ENCODE measurements at places on chromosomes 1 and 21.

DNA sequence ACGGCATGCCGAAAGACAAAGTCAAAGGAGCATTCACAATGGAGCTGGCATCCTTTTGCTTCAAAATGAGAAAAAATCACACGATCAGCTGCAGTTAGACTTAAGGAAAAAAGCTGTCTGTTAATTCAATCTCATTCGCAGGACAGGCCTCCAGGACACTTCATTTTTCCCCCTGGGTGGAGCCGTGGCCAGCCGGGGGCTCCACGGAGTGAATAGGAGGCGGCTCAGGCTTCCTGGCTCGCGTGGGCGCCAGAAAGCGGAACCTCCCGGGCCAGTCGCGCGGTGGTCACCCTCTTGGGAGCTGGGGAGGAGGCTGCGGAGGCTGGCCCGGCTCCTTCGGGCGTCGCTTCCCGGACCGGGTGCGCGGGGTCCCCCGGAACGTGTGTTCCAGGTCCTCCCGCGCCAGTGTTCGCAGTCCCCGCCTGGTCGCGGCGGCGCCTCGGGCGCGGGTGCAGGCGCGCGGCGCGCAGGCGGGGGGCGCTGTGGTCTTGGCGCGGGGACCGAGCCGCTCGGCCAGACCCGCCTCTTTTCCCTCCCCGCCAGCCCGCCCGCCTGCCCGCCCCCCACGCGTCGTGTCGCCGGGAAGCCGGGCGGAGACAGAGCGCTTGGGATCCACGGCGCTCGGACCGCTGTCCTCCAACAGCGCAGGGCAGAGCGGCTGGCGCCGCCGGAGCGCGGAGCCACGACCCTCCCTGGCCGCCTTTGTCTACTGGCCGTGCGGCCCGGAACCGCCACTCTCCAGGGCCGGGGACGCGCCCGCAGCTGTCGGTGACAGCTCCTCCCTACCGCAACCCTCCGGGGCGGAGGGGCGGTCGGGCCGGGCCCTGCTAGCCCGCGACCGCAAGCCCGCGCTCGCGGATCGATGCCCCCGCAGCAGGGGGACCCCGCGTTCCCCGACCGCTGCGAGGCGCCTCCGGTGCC lies at the start of gene RHOU:
Gene RHOU, plus strand, starts transcription at position 599 of the 921 bp plus-strand sequence. Its CDS starts 264 bp downstream, at position 863.
- peak; percentile 79 for DNase-seq

DNA sequence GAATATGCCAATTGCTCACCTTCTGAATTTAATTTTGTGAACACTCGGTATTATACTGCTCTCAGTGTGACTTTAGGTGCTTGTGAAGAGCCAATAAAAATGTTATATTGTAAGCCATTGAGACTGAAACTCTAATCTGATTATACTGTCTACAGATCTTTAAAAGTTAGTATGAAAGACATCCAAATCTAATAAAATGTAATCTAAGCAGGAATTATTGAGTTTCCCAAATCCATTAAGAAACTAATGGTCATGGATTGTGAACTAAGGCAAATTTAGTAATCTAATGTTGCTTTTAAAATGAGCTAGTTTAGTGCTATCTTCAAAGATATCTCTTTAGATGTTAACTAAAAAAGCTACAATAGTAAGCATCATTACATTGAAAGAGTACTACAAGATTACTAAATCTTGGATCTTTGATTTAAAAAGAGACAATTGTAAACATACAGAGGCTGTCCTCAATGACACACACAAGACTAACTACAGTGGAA lies 1132.4 kb upstream of the B3GALT2 start:
- DNase-seq = no peak

DNA sequence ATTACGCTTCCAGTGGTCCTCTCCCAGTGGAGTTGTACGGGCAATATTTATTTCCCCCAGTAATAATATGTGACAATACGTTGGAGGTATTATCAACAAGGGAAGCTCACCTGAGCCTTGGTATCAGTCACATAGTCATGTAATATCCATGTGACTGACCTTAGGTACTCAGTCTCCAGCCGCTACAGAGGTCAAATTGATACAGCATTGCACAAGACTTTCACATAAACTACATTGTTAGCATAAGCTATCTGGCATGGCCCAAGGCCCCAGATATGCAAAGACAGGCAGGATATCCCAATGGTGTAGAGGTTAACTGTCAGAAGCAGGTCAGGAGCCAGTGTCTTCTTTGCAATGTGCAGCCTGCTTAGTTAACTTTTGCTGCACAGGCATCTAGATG lies 15.3 kb upstream of the CHIT1 start:
- DNase-seq = no peak

GRCh38 chr1:33322870-33323585 lies 2.1 kb upstream of the A3GALT2 start:
- no peak for DNase-seq

- DNase-seq = peak; percentile 55
These were observed at the start of gene FAAH for GRCh38 chr1:46394108-46394871. TSS of gene FAAH (plus strand) at chr1:46394317. CDS start at chr1:46394349, 32 bp downstream.

DNA sequence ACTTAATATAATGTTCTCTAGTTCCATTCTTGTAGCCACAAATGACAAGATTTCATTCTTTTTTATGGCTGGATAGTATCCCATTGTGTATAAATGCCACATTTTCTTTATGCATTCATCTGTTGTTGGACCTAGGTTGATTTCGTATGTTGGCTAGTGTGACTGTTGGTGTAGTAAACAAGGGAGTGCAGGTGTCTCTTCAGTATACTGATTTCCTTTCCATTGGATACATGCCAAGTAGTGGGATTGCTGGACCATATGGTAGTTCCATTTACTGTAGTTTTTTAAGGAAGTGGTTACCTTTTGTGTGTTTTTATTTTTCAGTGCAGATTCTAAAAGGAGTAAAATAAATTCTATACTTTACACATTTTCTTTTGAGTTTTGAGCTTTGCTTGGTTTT lies 5.7 kb downstream of the PARK7 start:
- no peak for DNase-seq

GRCh38 chr1:22789356-22789994 lies 78.8 kb downstream of the EPHB2 start:
- DNase-seq = no peak

DNA sequence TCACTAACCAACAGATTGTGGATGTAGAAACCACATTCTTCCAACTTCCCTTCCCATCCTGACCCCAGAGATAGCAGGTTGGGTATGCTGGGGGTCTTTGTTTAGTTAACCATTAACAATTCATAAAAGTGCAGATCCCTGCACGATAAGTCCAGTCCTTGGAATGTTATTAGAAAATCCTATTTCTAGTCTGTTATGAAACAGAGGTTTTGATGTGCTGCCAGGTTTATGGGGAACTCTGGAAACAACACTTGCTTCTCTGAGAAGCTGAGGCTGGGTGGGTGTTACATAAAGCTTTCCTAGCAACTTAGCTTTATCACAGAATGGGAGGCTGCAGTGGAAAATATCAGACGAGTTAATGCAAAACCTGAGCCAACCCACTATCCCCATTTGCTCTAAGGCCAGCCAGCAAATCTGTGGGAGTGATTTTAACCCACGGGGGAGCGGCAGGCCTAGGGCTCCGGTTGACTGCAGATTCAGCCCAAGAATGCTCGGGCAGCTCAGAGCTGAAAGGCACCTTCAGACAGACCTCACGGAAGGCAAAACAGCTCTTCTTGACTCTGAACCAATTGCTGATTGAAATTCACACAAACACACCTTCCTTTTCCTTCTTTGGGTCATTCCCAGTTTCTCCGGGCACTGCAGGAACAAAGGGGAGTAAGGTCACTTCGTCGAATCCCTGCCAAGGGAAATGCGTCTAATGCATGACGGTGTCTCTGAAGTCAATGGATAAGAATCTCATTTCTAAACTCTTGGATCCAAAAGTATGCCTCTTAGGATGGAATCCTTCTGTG lies 111.7 kb upstream of the IRF2BP2 start:
- DNase-seq = no peak

DNA sequence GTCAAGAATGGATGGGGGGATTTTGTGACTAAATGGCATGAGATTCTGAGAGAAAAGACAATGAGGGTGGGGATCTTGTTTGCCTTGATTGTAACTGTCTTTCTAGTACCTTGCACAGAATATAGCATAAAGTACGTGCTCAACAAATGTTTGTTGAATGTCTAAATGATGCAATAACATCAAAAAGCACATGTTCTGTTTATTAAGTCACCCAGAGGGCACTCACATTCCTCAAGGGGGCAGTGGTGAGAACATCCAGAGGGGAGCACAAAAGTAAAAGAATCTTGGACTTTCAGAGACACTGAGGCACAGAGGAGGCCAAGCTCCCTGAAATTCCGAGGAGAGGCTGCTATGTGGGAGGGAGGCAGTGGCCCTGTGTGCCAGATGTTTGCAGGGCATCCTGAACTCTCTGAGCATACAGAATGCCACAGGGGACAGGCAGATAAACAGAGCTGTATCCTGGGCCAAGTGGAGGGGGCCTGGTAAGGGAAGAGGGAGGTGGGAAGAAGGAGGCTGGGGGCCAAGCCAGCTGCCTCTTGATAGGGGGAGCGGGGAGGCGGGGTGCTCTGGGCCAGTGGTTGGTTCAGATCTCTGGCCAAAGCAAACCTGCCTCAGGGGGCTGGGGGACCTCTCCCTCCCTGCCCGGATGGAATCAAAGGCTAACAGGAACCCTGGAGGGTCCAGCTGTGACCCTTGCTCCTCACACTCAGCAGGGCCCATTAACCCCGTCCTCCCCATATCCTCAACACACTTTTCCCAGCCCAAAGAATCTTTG lies 6.5 kb upstream of the ATP1A2 start:
- peak; percentile 47 for DNase-seq

DNA sequence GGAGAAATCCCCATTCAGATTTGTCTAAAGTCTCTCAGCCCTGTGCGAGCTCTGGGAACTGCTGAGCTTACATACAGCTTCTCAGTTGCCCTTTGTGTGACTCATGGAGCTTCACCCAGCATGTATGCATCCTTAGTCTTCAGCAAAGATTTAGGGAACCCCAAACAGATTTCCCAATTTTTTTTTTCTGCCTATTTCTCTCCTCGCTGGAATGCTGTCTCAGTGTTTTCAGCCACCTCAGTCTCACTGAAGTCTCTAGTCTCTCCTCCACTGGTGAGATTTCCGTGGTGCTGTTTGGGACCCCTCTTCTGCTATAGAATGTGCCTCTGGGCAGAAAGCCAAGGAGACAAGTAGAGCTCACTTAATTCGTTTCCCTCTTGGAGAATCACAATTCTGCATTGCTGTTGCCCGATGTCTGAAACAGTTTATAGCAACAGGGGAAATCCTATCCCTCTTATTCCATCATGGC lies 28.1 kb upstream of the TXLNA start:
- no peak for DNase-seq
